ENCODE measurements at places on chromosomes 3 and 15.

- no peak for DNase-seq
Measured at GRCh38 chr3:195394024-195394423, 48.8 kb downstream of the ACAP2 start.

DNA sequence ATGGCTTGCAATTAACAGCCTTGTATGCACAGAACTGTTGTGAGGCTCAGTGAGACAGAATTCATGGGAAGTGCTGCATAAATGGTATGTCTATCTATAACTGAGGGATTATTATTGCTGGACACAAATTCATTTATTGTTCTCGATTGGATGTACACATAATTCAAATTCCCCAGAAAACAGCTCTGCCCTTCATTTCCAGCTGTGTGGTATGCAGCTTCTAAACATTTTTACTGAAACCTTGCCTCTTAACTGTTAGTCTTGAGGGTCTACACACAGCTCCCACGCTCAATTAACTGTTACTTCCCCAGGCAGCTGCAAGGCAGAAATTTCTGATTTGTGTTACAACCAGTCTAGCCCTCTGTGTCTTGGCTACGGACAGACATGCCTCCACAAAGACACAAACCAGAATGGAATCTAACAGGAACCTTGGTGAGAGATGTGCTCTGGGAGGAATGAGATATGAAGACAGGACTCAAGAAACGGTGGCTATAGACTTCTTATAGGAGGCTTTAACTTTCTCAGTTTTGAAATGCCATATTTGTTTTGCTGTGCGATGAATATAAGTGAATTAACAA is 139.7 kb upstream of the TBL1XR1 start:
- DNase-seq, result no peak

DNA sequence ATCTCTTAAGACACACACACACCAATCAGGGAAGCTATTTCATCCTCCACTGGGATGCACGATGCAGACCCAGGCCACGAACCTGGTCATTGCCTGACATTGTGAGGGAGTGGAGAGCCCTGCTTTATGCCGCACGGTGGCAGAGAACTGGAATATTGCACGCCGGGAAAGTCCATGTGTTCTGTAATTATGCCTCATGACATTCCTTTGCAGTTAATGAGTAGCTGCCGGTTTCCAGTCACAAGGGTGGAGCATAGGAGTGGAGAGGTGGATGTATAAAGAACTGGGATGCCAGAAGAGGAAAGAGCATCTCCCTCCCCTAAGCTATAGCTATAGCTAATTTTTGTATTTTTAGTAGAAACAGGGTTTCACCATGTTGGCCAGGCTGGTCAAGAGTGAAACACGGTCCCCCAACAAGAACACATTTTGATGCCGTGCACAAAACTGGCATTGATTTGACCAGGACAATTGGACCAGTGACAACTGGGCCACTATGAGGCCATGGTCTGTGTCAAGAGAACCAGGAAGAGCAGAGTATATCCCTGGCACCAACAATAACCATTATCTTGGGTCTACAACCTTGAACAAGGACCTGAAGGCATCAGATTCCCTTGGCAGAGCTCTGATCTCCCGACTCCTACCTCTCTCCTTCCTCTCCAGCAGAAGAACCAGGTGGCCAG is 51.4 kb downstream of the SH3BP5 start:
- DNase-seq, result no peak

- no peak for DNase-seq
Measured at GRCh38 chr15:79656151-79657000, 224.2 kb downstream of the MINAR1 start.

- no peak for DNase-seq
Measured at GRCh38 chr3:55607175-55607574, 120.1 kb upstream of the WNT5A start.

DNA sequence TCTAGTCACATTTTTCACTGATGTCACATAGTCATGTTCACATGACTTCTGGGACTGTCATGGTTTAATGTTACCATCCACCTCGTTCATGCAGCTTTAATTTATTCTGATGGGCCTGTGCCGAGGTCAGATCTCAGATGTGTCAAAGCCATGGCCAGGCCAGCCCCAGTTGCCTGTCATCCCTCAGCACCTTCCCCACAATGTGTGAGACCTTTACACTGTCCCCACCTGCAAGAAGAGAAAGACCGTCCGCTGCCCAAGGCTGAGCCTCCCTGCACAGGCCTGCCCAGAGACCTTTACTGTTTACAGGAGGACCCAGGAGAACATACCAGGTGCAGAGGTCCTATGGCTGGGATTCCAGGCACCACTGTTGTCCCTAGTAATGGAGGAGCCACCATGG is 12.8 kb upstream of the KLF15 start:
- DNase-seq, result no peak
